ENCODE measurements at places on chromosomes 1 and 21.

DNA sequence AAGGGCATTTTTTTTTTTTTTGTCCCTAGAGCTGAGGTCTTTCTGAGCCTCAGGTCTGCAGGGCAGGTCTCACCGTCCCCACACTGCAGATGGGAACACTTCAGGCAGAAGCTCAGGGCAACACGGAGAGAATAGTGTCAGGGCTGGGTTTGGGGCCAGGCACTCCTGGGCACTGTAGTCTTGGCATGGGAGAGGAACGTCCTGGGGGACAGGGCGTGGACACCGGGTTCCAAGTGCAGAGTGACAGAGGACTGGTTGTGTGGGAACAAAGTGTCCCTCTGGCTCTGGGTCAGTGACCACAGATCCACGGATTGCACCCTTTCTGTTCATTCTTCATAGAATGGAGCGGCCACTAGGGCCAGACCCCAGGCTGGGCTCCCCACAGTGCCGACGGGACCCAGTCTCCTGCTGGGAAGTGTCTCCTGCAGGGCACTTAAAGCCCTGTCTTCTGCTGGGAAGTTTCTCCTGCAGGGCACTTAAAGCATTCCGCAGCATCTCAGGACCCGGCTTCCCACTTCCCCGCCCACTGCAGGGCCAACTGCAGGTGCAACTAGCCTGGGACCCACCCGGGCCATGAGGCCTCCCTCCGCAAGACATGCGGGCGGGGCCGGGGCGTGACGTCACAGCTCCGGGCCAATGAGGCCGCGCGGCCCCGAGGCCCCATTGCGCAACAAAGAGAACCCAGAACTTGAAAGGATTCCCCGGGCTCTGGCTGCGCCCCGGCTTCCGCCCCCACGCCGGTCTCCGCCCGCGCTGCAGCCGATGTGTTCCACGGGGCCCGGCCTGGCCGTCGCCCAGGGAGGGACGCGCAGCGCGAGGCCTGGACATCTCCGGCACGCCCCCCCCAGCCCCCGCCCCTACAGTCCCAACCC, 1.2 kb downstream of the GPR153 start:
- DNase-seq: peak; percentile 69

DNA sequence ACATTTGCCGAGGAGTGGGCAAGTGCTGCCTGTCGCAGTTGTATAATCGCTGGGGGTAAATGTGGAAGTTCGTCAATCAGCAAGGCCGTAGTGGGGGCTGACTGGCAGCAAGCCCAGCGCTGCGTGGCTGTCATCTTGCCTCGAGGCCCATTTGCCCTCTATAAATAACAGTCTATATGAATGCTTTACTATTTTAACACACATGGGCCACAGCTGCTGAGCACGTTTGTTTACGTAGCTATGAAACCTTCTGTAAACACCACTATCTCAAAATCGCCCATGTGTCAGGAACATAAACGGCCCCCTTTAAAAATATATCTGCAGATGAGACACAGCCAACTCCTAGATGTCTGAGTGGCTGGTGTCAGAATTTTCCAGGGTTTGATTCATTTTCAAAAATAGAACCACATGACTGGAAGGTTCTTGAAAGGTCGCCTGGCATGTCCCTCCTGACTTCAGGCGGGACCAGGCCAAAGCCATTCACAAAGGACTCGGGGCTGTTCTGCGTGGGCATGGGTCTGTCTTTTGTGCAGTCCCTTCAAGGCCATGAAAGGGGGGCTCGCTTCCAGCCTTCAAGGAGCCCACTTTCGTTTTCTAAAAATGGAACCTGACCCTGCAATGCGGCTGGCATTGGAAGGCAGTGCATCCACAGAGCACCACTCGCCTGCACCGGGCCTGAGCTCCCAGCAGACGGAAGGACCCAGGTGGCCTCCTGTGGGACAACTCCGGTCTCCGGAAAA, 205.5 kb downstream of the KCNJ6 start:
- DNase-seq: no peak

DNA sequence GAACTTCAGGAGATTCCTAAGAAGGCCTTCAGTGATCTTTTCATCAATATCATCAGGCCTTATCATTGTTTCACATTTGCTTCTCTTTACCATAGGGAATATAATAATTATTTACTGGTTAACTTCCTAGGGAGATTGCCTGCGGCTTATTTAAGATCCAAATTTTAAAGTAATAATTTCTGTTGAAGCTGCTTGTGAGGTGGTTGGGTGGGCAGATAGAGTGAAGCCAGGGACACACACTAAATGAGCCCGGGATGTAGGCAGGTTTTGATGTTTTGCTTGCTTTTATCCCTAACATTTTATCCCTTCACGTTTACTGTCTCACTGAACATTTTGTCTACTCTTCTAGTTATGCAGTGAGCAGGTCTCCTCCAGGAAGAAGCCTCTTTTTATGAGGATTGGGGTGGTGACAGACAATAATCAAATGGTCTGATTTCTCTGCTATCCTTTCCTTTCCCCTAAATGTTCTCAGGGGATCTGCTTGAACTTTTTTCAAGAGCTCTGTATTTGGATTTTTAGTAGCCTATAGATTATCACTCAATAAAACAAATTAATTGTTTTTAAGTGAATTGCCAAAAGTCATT, 164.7 kb downstream of the RUNX1 start:
- DNase-seq: no peak

DNA sequence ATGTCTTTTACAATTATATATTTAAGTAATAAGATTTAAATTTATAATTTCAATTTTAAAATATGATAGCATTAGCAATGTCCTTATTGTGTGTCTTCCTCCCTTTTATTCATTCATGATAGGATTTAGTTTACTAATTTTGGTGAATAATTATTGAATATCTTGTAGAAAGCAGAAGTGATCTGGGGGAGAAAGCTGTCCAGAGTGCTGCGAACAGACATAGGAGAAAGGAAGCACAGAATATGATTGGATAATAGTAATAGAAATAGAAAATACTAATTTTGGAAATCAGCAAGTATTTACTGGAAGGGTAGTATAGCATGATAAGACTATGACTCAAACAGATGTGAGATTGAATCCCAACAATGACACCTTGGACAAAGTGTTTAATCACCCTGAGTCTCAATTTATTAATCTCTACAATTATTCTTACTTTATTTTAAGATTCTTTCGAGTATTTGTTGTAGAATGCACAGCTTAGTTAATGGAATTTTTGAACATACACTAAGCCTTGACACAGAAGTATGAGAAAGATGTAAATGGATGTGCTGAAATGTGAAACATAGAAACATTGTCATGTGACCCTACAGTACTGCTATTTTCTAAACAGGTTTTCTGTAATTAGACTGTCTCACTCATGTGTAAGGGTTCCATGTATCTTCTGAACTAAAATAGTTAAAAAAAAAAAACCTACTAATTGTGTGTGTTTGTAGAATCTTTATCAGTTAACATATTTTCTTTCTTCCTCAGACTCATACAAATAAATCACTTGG, 7.9 kb downstream of the SH3GLB1 start:
- no peak for DNase-seq

DNA sequence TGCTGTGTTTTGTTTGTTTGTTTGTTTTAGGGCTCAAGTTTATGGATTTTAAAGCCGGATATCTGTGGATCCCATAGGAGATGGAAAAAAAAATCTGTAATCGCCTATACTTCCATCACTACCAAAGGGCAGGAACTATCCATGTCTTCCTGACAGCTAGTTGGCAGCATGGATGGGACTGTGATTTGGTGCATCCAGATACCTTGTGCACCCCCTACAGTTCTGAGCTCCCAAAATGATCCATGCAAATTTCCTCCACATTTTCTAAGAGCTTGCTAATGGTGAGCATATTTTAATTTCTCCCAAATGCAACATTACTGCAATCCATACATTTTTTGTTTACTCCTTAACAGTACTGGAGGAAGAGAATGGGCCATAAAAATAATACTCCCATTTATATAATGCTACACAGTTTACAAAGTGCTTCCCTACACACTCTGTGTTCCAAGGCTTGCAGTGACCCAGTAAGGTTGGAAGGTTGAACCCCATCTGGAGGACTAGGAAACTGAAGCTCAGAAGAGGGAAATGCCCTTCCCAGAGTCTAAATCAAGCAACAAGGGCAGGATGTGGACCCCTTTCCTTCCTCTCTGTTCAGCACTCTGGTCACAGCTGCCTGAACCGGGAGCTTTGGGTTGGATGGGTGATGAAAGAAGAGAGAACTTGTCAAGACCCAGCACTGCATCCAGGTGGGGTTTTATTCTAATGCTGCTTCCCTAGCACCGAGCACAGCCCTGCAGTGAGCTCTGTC, 48.0 kb downstream of the CAPN8 start:
- no peak for DNase-seq

GRCh38 chr1:43947874-43948437, 1.2 kb downstream of the IPO13 start:
- DNase-seq: no peak

- no peak for DNase-seq
Measured at GRCh38 chr1:37704966-37705365, 12.7 kb downstream of the CDCA8 start.

- no peak for DNase-seq
Measured at GRCh38 chr1:173410133-173410793, 66.9 kb upstream of the PRDX6 start.

GRCh38 chr1:149979245-149979971, 31.1 kb downstream of the OTUD7B start:
- no peak for DNase-seq

GRCh38 chr1:54384918-54385726, 21.1 kb downstream of the SSBP3 start:
- no peak for DNase-seq

GRCh38 chr1:241747992-241748391, 95.9 kb downstream of the WDR64 start:
- DNase-seq: no peak

DNA sequence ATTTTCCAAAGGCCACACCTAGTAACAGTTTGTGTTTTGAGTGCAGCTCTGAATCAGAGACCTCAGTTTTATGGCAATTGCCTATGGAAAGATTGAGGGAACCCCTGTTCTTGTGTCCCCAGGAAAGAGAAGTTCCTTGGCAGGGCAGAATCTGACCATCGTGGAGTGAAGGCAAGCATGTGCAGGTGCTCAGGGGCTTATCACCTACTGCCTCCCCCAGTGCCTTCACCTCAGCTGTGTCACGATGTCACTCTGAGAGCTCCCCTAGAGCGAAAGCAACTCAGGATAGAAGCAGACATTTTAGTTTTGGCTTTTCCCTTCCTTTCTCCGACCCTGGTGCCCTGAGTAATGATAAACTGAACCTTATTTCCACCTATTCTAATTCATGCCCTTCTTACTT, 1.8 kb upstream of the SPRR1A start:
- DNase-seq: no peak

- no peak for DNase-seq
Measured at GRCh38 chr1:83554174-83554573, 444.8 kb downstream of the TTLL7 start.

GRCh38 chr1:172343240-172344160, 77.0 kb upstream of the C1orf105 start:
- no peak for DNase-seq

GRCh38 chr21:15840406-15840805, 110.6 kb downstream of the USP25 start:
- no peak for DNase-seq

GRCh38 chr1:38804062-38804886, 55.3 kb downstream of the RRAGC start:
- DNase-seq: no peak

- DNase-seq: peak; percentile 57
Measured at GRCh38 chr1:206725109-206725963, 40.6 kb downstream of the MAPKAPK2 start.

DNA sequence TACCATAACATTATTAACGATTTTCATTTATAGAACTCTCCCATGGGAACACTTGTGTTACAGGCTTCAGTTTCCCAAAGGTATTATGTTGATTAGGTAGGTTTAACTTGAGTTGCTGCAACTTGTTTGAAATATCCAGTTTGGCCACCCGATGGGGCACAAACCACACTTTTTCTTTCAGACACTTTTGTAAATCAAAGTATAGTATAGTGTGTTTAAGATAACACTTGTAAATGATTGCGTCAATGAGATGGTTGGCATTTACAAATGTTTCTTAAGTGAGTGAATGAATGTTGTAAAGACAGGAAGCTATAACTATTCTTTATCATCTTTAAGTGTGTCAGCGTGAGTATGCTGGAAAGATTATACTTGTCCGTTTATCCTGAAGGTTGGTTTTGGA, 4.3 kb downstream of the XPR1 start:
- DNase-seq: no peak

- DNase-seq: peak; percentile 13
Measured at GRCh38 chr1:174157157-174157806, 2.0 kb upstream of the RABGAP1L start.

GRCh38 chr1:183804387-183804786, 533 bp upstream of the RGL1 start:
- DNase-seq: no peak

DNA sequence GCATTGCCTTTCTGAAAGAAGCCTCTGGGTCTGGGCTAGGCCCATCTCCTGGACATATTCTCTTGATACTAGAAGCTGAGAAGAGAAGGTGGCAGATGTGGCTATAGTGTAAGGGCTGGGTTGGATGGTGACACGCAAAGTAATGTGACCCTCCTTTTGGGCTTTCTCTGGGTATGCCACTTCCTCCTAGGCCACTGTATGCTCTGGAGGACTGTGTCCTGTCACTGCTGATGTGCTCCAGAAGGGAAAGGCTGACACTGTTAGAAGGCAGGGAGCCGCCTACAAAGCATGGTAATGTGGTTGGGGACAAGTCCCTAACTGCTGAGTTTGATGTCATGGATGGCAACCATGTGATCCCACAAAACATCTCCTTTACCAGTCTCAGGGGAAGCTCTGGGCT, 112.1 kb downstream of the BCAR3 start:
- no peak for DNase-seq

DNA sequence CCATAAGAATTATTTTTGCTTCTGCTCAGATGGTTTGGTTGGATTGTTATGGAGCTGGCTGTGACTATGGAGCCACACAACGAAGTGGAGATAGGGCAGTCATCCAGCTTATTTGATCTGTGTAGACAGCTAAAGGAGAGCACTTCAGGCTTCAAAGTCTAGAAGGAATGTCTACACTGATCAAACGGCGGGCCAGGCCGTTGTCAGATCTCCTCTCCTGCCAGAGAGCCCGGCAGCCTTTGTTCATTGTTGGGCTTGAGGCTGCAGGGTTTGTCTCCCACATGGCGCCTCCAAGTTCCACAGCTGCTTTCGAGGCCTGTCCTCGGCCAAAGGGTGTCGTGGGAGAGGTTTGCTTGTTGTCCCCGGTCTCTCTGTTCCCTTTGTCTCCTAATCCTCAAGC, 2.8 kb upstream of the STMN1 start:
- no peak for DNase-seq

GRCh38 chr1:205291596-205291995, 29.9 kb downstream of the NUAK2 start:
- no peak for DNase-seq

GRCh38 chr1:24392982-24393650, 20.5 kb downstream of the STPG1 start:
- DNase-seq: no peak

- DNase-seq: no peak
Measured at GRCh38 chr1:108043707-108044106, 78.7 kb upstream of the VAV3 start.

GRCh38 chr1:78003882-78004718, 639 bp upstream of the DNAJB4 start:
- peak; percentile 19 for DNase-seq
